IMR-90 (cell line): ENCODE measurements at places on chromosomes 5 and 9. TPM values are rescaled to one million over a fixed set of nuclear protein-coding genes. Genes with fewer than 3 reads are reported as not detected.

Gene HTR1A
- total RNA-seq, result not detected in 2 replicates

Gene NR4A3
- 0.54 and 1.9 TPM in 2 replicates for total RNA-seq

Gene FOXD4L5
- total RNA-seq, result under 0.01 TPM in 1 of 2 replicates, not detected in the other

Gene ENHO
- not detected in 2 replicates for total RNA-seq

- peak overlapping the region; percentile 92 for H3K27ac ChIP-seq
- peaks cover 22% of the 10 kb centered on the region for H3K4me1 ChIP-seq
- H3K36me3 ChIP-seq, result peaks cover 18% of the 10 kb centered on the region
Observed at GRCh38 chr5:172953776-172954675, 5.2 kb upstream of the RPL26L1 start.

GRCh38 chr5:40984884-40985283 is 75.6 kb downstream of the C7 start:
- peak; percentile 95 for DNase-seq
- H3K27ac ChIP-seq, result peak overlapping the region; percentile 35
- no peaks in the 10 kb centered on the region for H3K27me3 ChIP-seq
- H3K4me3 ChIP-seq, result no peak overlapping the region
- H3K4me1 ChIP-seq, result peaks cover 20% of the 10 kb centered on the region

DNA sequence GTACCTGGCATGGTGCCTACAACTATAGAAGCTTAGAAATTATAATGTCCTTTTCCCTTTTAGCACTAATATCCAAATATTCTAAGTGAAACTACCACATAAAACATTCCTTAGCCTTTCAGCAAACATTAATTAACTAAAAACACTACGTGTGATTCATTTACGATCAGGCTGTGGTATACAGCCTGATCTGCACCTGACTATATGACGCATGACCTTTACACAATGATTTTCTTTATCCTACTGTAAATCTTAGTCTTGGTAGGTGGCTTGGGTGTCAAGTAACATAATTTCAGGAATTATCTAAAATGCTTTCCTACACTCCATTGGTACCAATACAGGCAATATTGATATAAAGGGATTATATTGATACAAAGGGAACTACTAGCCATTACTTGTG is 686.7 kb downstream of the DTWD2 start:
- H3K4me3 ChIP-seq, result no peak overlapping the region
- H3K27ac ChIP-seq, result no peak overlapping the region
- no peak for DNase-seq
- H3K4me1 ChIP-seq, result no peaks in the 10 kb centered on the region

DNA sequence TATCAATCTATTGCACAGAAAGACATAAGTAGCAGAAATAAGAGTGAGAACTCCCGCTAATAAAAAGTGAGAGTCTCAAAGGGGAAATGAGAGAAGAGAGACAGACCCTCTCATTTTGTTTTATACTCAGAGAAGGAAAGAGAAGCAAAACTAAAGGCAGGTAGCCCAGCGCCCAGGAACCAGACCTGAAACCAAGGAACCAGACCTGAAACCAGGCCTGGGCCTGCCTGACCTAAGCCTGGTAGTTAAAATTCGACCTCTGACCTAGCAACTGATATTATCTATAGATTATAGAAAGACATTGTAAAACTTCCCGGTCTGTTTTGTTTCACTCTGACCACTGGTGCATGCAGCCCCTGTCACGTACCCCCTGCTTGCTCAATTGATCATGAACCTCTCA is 134.5 kb upstream of the SEMA6A start:
- no peak overlapping the region for H3K27ac ChIP-seq
- no peaks in the 10 kb centered on the region for H3K27me3 ChIP-seq
- H3K4me1 ChIP-seq, result no peaks in the 10 kb centered on the region
- no peak for DNase-seq
- H3K4me3 ChIP-seq, result no peak overlapping the region

DNA sequence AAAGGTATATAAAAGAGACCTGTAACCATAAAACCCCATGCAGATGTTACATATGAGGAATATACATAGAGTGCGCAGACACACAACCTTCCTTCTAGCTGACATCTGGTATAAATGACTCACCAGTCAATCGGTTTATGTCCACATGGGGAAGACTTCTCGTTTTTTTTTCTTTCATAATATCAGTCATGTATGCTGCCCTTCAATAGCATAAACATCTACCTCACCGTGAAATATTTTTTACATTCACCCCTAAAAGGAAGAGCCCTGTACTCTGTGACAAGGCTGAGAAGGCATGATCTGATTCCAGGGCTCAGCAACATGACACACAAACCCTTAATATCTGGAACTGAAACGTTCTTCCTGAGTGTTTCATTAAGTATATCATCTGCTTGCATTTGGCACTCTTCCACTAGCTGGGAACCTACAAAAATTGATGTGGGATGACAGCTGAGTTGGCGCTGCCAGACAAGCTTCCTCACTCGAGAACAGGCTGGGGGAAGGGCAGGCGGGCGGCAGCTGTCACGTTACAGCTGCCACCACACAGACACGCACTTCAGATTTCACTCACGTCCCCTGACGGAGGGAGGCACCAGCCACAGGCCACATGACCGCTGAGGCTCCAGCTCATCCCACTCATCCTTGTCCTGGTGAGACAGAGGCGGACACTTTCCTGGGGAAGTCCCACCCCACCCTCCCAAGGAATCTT is 74.2 kb downstream of the SHB start:
- peaks cover 9% of the 10 kb centered on the region for H3K36me3 ChIP-seq
- H3K4me1 ChIP-seq, result peaks cover 43% of the 10 kb centered on the region
- H3K27ac ChIP-seq, result peak overlapping the region; percentile 80
- peak overlapping the region; percentile 18; the same call in 1 of the 2 replicates for H3K4me3 ChIP-seq
- H3K27me3 ChIP-seq, result no peaks in the 10 kb centered on the region

- no peak overlapping the region for H3K4me3 ChIP-seq
- no peak for DNase-seq
- no peaks in the 10 kb centered on the region for H3K36me3 ChIP-seq
Observed at GRCh38 chr9:81472701-81473100, 216.6 kb downstream of the TLE1 start.

DNA sequence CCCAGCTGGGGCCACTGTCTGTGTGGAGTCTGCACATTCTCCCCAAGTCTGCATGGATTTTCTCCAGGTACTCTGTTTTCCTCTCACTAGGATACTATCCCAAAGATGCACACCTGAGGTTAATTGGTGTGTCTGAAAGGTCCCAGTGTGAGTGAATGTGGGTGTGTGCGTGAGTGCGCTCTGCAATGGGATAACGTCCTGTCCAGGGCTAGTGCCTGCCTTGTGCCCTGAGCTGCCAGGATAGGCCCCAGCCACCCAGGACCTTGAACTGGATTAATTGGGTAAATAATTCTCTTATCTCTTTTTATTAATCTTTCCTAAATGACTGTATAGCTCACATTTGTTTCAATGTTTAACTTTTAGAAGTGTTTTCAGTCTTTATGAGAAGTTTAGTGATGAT is 11.5 kb upstream of the PANK3 start:
- H3K36me3 ChIP-seq, result no peaks in the 10 kb centered on the region
- no peaks in the 10 kb centered on the region for H3K4me1 ChIP-seq
- no peak overlapping the region for H3K4me3 ChIP-seq
- H3K27ac ChIP-seq, result no peak overlapping the region
- H3K27me3 ChIP-seq, result peaks cover 4% of the 10 kb centered on the region

- DNase-seq, result no peak
- H3K4me1 ChIP-seq, result no peaks in the 10 kb centered on the region
- H3K4me3 ChIP-seq, result no peak overlapping the region
- no peaks in the 10 kb centered on the region for H3K36me3 ChIP-seq
Observed at GRCh38 chr5:42021923-42022322, 96.8 kb downstream of the FBXO4 start.

GRCh38 chr5:142108432-142109330 is at the start of gene NDFIP1:
Gene NDFIP1, plus strand, starts transcription at chr5:142108779. Its CDS starts 196 bp downstream, at chr5:142108975.
- no peaks in the 10 kb centered on the region for H3K27me3 ChIP-seq
- peaks cover 4% of the 10 kb centered on the region for H3K4me1 ChIP-seq

- H3K4me1 ChIP-seq, result peaks cover 3% of the 10 kb centered on the region
- no peak overlapping the region for H3K27ac ChIP-seq
- H3K36me3 ChIP-seq, result no peaks in the 10 kb centered on the region
Observed at GRCh38 chr5:143073766-143074165, 303.6 kb downstream of the ARHGAP26 start.

DNA sequence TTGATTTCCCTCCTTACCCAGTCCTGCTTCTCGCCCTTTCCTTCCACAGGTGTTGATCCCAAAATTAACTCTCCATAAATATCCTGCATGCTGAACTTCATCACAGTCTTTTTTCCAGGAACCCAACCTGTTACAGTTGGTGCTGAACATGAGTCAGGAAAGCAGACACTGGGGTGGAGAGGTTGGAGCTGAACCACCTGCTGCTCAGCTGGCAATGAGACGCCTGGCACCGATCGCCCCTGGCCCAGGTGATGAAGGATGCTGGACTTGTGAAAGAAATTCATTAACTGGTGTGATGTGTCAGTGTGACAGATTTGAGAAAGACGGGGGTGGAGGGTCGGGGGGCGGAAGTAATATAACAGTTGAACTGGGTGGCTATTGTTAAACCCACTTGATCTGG is 30.6 kb downstream of the CPLX2 start:
- H3K27ac ChIP-seq, result no peak overlapping the region
- no peak for DNase-seq
- H3K27me3 ChIP-seq, result no peaks in the 10 kb centered on the region; the same call in 1 of the 2 replicates
- no peaks in the 10 kb centered on the region for H3K4me1 ChIP-seq
- H3K4me3 ChIP-seq, result no peak overlapping the region
- no peaks in the 10 kb centered on the region for H3K36me3 ChIP-seq

- H3K36me3 ChIP-seq, result no peaks in the 10 kb centered on the region
- no peaks in the 10 kb centered on the region for H3K4me1 ChIP-seq
- no peak for DNase-seq
Observed at GRCh38 chr5:59387127-59387526, 506.4 kb downstream of the PDE4D start.

GRCh38 chr5:138032028-138032571 is 779 bp downstream of the FAM13B start:
- H3K36me3 ChIP-seq, result peaks cover 1% of the 10 kb centered on the region; the same call in 1 of the 2 replicates
- DNase-seq, result peak; percentile 43
- peaks cover 2% of the 10 kb centered on the region; the same call in 1 of the 2 replicates for H3K4me1 ChIP-seq

DNA sequence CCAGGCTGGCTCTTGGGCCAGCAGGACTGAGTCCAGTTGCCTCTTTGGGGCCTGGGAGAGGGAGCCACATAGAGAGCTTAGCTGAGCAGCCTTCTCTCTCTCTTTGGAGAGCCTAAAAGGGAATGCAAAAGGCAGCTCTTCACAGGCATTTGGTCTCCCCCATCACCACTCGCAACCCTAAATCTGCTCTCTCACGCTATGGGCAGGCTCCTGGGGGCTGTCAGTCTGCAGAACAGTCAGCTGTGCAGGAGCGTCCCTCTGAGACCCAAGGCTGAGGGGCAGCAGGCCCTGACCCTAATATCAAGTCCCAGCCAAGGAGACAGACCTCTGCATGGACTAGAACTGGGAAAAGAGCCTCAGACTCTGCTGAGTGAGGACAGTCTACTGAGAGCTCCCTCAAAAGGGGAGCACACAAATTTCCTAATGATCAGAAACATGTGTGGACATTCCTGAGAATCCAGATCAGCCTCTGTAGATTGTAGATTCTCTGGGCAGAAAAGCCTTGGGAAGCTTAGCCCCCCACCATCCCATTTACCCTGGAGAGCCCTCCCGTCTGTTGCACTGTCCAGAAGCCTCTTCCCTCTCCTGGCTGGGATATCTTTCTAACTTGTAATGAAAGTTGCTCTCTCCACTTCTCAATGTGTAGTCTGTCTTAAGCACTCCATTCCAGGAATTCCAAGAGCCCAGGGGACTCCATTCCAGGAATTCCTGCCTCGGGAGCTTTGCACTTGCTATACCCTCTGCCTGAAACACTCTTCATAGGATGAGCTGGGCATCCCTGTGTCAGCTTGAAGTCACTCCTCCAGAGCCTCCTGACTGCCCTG is 79.4 kb downstream of the FAM114A2 start:
- no peaks in the 10 kb centered on the region for H3K36me3 ChIP-seq
- H3K4me1 ChIP-seq, result peaks cover 14% of the 10 kb centered on the region
- peak; percentile 45 for DNase-seq
- H3K27me3 ChIP-seq, result no peaks in the 10 kb centered on the region
- H3K4me3 ChIP-seq, result no peak overlapping the region
- peak overlapping the region; percentile 67; the same call in 1 of the 2 replicates for H3K27ac ChIP-seq

DNA sequence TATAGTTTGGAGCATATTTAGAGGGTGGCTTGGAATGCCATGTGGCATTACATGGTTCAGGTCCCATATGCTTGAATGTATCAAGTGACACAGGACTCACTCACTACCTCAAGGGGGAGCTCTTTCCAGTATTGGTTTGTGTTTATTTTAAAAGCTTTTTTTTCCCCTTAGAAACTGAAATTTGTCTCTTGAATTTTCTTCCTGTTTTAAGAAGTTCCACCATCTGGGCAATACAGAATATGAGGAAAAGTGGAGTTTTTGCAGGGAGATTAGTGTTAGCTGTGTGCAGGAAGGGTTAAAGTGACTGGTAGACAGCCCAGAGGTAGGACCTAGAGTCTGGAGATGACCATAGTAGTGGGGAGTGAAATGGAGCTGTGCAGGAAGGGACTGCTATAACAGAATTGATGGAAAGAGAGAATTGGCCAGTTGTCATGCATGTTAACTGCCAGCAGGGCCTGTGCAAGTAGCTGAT is 36.6 kb downstream of the CTNNA1 start:
- H3K4me1 ChIP-seq, result peaks cover 14% of the 10 kb centered on the region
- peaks cover 8% of the 10 kb centered on the region for H3K36me3 ChIP-seq
- no peak overlapping the region for H3K27ac ChIP-seq
- peak; percentile 38 for DNase-seq
- H3K4me3 ChIP-seq, result no peak overlapping the region

- no peaks in the 10 kb centered on the region for H3K36me3 ChIP-seq
- no peak overlapping the region for H3K27ac ChIP-seq
- DNase-seq, result no peak
- H3K4me3 ChIP-seq, result no peak overlapping the region
Observed at GRCh38 chr9:84107995-84108394, 127.4 kb downstream of the RMI1 start.

DNA sequence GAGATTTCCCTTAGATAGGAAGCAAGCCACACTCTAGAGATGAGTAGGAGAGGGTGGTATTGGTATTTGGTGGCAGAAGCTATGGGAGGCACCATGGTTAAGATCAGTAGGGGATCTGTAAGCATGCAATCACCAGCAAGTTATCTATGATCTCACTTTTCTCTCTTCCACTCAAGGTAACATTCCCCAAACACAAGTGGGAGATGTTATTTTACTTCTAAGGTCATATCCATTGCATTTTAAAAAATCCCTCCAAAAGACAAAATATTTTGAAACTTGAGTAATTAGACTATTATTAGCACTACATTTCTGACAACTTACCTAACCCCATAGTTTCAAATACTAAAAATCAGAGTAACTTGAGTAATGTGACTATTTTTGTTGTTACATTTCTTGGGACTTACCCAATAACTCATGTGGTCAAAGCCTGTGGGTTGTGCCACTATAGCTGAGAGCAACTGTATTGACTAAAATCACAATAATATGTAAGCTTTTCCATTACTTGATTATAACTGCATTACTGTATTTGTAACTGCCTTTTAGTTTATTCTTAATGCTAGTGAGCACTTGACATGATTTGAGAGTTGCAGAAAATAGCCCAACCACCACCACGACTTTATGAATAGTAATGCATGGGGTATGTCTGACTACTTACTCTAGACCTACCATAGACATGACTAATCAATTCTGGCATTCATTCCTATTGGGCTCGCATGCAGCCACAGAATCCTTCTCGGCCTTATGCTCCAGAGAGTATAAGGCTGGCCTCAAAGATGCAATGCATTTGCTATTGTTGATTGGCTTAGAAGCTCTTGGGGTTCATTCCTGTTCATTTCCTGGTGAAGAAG is 264.7 kb downstream of the TRIM32 start:
- H3K27ac ChIP-seq, result peak overlapping the region; percentile 19
- no peaks in the 10 kb centered on the region for H3K36me3 ChIP-seq
- H3K4me3 ChIP-seq, result no peak overlapping the region
- peak; percentile 98 for DNase-seq
- H3K27me3 ChIP-seq, result no peaks in the 10 kb centered on the region
- peaks cover 10% of the 10 kb centered on the region for H3K4me1 ChIP-seq

- H3K27me3 ChIP-seq, result peaks cover 48% of the 10 kb centered on the region
- H3K27ac ChIP-seq, result no peak overlapping the region
- H3K36me3 ChIP-seq, result no peaks in the 10 kb centered on the region
- H3K4me3 ChIP-seq, result no peak overlapping the region
- no peak for DNase-seq
- H3K4me1 ChIP-seq, result peaks cover 2% of the 10 kb centered on the region; the same call in 1 of the 2 replicates
Observed at GRCh38 chr9:121451586-121451985, 48.1 kb downstream of the GGTA1 start.
